T-helper 1 cell treated with Interleukin-12 subunit alpha and Interleukin-12 subunit beta and Interleukin-4 antibody, amounts not matched to agents 30 ng/mL and 1 ng/mL, for 36 hours (primary cell): ENCODE measurements at places on chromosomes 3 and 15. TPM values are rescaled to one million over a fixed set of nuclear protein-coding genes. Genes with fewer than 3 reads are reported as not detected.

The CDCP1 gene
- total RNA-seq = 2.1 and 2.7 TPM in 2 replicates

The CDHR4 gene
- total RNA-seq = 0.20 and 0.22 TPM in 2 replicates

The LIPC gene
- 3.6 and 4.4 TPM in 2 replicates for total RNA-seq

The DPH3 gene
- 21.2 and 22.2 TPM in 2 replicates for total RNA-seq

The CYP8B1 gene
- not detected in 2 replicates for total RNA-seq

The FAM81A gene
- total RNA-seq = 0.17 and 0.78 TPM in 2 replicates

The GRAMD1C gene
- 0.51 and 0.59 TPM in 2 replicates for total RNA-seq

The LRTM1 gene
- total RNA-seq = not detected in 2 replicates

The ZNF80 gene
- 0.32 and 0.39 TPM in 2 replicates for total RNA-seq

The C3orf38 gene
- total RNA-seq = 29.6 and 33.4 TPM in 2 replicates

The PCSK6 gene
- total RNA-seq = 2.4 and 2.5 TPM in 2 replicates

The IQCF5 gene
- total RNA-seq = not detected in 2 replicates

The MYH15 gene
- 0.27 and 0.42 TPM in 2 replicates for total RNA-seq

The GOLGA8N gene
- total RNA-seq = 30.5 and 31.3 TPM in 2 replicates

The TM4SF18 gene
- total RNA-seq = not detected in 2 replicates

The EEF1AKMT4 gene
- total RNA-seq = 6.2 and 6.5 TPM in 2 replicates

The GOLGA8O gene
- total RNA-seq = 7.6 and 9.4 TPM in 2 replicates

The TMEM158 gene
- total RNA-seq = 0.15 TPM in 1 of 2 replicates, not detected in the other
